ENCODE measurements at places on chromosomes 1 and 21.

DNA sequence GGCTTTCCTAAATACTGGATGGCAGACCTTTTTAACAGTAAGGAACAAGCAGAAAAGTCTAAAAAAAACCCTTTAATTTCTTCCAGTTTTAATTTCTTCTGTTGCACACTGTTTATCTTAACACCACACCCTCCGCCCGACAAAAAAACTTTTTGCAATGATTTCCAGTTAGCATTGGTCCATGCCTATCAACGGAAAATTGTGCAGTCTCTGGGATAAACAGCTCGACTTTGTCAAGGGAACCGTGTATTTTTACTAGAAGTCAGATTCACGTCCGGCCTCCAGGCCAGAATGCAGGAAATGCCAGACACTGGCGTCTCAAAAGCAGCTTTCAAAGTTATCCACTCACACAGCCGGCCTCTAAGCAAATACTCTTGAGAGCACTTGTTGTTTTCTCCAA is 378 bp upstream of the NUP210L start:
- DNase-seq: no peak

- no peak for DNase-seq
Observed at GRCh38 chr1:93673163-93673829, 8.3 kb downstream of the BCAR3 start.

DNA sequence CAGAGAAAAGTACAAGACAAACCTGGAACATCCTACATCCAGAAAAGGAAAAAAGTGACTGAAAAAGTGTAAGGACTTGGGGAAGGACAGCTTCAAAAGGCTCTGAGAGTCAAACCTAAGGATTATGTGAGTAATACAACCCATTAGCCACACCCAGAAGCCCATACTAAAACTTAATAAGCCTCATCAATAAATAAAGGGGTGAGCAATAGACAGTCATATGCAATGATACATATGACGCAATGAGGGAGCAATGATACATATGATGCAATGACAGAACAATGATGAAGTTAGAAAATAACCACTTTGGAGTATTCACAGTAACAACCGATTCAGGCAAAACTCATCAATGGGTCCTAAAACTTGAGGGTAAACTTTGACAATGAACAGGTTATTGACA is 50.1 kb downstream of the BRWD1 start:
- no peak for DNase-seq

DNA sequence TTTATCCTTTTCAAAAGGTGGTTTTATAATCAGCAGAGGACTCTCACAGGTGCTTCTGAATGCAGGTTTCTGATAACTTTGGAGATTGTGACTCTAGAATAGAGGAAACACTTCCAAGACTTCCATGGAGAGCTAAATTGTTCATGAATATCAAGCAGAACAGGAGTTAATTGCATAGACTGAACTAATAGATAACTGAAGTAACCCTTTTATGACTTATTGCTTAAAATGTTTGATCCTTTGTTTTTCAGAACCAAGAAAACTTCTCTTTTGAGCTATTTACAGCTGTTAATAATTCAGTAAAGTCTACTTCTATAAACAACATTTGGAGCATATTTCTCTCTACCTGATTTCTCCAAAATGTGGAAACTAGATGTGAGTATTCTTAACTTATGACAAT is 19.9 kb downstream of the TEX46 start:
- DNase-seq: no peak

DNA sequence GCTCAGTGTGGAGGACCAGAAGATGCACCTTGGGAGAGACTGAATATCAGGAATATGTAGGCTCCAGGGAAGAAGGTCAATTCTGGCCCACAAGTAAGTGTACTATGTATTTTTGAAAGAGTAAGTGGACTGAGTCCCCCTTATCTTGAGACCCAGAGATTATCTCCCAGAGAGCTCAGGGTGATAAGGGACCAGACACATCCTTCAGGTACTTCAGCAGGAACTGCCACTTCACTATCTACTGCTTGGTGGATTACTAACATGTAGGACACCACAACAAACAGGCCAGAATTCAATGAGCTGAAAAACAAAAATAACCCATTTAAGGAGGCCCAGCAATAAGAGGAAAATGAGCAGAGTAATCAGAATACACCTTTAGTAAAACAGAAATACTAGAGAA is 119.2 kb downstream of the ZNF644 start:
- DNase-seq: no peak

DNA sequence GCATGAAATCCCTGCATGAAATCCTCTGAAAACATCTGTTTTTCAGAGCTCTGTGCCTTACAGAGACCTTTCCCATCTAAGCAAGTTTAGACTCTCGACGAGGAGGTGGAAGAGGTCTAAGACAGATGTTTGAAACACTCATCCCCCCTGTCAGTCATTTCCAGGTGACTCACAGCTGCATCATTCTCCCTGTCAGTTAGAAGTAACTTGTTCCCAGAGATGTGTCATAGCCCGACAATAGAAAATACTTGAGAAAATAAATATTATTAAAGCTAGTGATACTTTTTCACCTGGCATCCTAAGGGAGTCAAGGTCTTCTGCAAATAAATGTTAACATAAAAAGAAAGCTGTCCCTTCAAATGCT is 41.6 kb upstream of the SEC16B start:
- no peak for DNase-seq

GRCh38 chr1:117569856-117570255 is 36.0 kb upstream of the TENT5C start:
- no peak for DNase-seq

GRCh38 chr1:93516164-93516563 is 68.2 kb downstream of the FNBP1L start:
- DNase-seq: peak; percentile 21

DNA sequence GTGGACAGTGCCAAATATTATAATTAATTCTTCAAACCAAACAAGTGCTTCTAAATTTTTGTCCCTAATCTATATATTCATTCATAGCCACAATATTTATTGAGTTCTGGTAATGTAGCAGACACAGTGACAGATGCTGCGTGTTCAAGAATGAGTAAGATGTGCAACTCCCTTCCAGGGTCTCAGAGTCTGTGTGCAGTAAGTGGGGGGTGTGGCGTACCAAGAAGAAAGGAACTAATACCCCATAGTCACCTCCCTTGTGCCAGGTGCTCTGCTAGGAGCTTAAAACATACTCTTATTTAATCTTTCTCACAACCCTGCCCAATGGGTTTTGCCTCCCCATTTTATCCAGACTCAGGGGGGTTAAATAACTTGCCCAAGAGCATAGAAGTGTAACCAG is 358.7 kb downstream of the BARHL2 start:
- no peak for DNase-seq

DNA sequence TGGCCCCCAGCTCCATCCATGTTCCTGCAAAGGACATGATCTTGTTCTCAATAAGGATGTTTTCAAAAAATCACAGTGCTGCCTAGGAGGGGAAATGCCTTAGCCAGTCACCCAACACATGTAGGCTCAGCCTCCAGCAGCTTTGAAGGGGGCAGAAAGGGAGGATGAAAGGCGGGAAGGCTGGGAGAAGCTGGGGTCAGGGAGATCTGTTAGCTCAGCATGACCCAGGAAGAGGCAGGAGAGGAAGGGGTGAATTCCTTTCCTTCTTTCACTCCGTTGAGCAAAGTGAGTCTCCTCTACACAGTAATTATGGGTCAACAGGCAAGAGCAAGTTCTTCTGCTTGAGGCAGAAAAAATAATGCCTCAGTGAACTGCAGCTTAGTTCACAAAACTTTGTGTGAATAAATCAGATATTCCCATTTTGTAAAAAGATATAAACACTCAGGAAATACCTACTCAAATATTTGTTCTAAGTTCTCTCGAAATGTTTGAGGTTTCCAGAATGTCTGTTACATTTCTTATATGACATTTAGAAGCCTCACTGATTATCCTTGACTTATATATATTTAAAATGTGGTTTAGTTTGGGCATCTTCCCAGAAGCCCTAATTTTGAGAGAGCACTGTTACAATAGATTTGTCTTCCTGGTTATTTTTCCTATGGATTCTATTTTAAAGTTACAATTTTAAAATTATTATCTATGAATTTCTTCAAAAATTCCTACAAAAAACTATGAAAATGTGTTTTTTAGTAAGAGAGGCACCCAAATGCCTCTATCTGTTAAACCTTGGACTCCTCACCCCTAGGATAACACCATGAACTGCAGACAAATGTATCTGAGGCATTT is 116.8 kb downstream of the KCNJ6 start:
- DNase-seq: no peak

- no peak for DNase-seq
Observed at GRCh38 chr1:2098301-2098698, 48.1 kb downstream of the PRKCZ start.

DNA sequence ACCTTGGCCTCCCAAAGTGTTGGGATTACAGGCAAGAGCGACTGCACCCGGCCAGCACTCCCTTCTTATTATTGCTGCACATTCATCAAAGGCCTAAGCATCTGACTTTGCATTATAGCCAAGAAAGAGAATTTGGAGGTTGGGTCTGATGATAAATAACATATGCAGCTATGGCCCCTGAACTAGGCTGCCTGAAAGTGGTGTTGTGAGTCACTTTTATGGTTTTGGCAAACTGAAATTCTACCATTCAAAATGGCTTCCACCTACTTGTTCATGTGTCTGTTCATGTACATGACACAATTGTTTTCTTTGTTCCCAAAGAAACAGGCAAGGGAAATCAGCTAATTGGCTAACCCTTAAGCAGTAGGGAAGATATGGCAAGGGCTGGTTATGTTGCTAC is 25.0 kb upstream of the UAP1 start:
- no peak for DNase-seq

- DNase-seq: no peak
Observed at GRCh38 chr1:87355894-87356293, 27.2 kb downstream of the LMO4 start.

DNA sequence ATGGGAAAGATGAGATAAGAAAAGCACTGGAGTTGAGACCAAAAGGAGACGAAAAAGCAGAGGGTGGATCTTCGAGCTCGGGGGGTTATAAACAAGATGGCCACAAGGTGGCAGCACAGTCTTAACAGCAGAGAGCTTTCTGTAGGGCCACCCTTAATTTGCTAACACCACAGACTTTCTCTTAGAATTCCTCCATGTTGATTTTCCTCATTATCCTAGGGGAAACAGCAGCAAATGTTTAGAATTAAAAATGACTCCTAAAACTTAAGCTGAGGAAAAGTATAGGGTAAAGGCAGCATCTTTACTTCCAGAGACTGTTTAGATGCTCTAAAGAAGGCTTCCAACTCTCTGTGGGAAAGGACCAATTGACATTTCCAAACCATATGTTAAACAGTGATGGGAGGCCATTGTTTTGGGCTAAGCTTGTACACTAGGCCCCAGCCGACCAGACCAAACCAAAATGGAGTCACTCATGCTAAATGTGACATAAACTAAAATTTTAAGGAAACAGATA is 2.5 kb upstream of the APOBEC4 start:
- peak; percentile 87 for DNase-seq

DNA sequence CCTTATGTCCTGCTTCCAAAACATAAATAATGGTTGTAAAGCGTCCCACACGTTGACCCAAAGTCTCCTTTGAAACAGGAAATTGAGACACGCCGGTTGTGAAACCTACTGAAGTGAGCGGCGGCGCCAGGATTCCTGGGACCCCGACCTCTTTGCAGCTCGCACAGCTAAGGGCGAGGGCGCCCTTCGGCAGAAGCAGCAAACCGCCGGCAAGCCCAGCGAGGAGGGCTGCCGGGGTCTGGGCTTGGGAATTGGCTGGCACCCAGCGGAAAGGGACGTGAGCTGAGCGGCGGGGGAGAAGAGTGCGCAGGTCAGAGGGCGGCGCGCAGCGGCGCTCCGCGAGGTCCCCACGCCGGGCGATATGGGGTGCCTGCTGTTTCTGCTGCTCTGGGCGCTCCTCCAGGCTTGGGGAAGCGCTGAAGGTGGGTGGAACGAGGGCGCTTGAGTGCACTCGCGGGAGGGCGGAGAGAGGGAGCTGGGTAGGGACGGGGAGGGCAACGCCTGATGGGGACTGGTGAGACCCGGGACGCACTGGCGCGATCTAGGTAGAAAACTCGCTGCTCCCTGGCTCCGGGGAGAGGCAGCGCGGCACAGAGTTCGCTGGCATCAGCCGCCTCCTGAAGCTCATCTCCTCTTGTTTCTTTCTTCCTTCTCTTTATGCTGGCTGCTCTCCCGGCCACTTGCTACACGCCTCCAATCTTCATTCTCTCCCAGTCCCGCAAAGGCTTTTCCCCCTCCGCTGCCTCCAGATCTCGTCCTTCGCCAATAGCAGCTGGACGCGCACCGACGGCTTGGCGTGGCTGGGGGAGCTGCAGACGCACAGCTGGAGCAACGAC is at the start of gene CD1D:
Gene CD1D (plus strand): TSS at position 155 of the 836 bp plus-strand sequence. CDS start 207 bp downstream, at position 362.
- DNase-seq: peak; percentile 12

- DNase-seq: no peak
Observed at GRCh38 chr1:151501474-151501873, 9.7 kb upstream of the CGN start.

GRCh38 chr1:13576926-13577325 is 6.7 kb upstream of the PDPN start:
- DNase-seq: no peak

GRCh38 chr1:10773376-10773775 is 23.1 kb downstream of the CASZ1 start:
- DNase-seq: no peak

DNA sequence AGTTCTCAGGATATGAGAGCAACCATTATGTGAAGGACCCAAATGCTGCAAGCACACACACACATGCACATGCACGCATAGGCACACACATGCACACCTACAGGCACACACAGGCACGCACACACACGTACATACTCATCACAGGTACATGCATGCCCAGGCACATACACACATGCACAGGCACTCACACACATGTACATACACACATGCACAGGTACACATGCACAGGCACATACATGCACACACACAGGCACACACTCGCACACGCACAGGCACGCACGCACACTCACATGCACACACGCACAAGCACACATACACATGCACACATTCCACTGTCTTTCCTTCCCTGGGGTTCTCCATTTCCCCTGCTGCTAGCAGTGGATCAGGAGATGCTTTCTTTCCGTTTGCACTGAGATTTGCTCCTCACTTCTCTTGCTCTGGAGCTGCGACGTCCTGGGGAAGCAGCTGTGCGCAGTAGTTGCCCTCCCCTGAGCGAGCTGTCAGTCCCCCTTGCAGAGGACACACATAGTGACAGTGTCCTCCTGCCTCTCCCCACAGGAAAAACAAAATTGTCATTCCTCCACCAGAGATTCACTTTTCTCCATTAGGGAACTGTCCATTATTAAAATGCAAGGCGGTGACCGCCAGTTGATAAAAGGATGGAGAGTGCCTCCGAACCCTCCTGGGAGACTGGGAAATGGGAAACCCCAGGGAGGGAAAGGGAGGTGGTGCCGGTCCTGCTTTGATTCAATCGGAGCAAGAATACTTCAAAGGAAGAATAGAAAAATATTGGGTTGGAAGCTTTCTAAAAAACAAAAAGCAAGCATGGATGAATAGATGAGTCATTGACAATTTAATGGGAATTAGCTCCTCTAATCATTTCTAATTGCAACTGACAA is 69.5 kb downstream of the WDR4 start:
- no peak for DNase-seq

DNA sequence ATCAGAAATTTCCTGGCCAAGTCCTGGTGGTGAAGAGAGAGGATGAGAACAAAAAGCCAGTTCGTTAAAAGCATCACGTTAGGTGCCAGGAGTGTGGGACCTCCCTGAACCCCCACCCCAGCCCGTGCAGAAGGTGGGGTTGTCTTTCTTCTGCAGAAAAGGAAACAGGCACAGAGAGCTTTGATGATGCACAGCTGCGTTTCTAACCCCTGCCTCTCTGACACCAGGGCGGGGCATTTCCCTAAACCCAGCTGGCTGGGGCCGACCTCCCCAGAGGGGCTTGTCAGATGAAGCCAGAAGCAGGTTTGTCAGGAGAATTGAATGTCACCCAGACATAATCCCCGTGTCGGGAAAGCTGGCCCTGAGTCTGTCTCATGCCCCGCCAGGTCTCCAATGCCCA is 189.3 kb upstream of the EDN2 start:
- peak; percentile 66 for DNase-seq

Measured in activated CD8-positive, alpha-beta T cell treated with anti-CD3 and anti-CD28 coated beads for 36 hours (primary cell).